ENCODE measurements at places on chromosomes 3 and 15.
A peak's percentile ranks its signal among the peaks of the same experiment; 100 is the strongest.

DNA sequence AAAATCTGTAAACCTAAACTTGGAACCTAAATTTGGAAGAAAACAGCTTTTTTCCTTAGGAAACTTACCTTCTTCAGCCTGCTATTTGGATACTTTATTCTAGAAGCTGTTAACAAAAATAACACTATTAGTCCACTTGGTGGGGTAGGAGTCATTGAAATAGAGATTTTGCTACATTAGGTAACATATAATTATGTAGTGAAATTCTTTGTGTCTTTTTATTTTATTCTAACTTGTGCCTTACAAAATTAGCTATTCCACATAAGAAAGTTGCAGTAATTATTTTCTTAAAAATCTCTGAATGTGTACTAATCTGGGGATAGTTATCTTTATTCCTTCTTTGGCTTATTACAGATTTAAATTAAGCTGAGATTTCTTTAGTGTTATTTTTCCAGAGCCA is 360.4 kb upstream of the ROBO2 start:
- DNase-seq: no peak

DNA sequence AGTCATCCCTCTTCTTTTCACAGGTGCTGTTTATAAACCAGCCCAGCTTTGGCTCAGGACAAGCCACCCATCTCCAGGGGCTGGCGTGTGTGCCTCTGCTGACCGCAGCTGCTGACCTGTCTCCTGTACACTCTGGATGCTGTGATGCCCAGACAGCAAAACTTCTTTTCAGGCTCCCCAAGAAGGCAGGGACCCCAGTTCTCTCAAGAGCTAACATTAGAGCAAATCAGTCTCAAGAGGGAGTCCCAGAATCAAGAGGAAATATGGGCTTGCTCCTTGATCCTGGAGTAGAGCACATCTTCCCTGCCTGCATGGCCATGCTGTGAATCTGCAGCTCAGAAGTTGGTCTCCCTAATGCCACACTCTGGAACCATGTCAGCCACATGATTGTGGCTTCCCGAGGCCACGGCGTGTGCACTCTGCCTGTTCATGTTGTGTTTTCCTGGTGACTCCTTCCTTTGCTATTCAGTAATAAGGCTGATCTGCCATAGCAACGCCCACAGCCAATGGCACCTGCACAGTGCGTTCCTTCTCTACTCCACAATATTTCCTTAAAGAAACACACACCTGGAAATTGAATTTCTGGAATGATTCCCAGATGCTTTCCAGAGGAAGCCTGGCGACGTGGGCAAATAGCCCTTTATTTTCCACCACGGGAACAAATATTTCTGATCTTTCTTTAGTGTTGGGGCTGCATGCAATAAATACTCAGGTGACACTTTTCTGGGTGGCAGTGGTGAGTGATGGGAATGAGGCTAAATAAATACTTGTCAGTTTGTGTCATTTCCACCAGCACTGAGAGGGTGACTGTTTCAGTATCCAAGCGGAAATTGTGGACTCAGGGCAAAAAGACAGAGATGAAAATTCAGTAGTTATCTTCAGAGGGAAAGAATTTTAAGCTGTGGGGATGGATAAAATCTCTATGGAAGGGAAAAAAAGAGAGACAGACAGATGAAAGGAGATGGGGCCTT is 21.9 kb upstream of the THSD4 start:
- no peak for DNase-seq

DNA sequence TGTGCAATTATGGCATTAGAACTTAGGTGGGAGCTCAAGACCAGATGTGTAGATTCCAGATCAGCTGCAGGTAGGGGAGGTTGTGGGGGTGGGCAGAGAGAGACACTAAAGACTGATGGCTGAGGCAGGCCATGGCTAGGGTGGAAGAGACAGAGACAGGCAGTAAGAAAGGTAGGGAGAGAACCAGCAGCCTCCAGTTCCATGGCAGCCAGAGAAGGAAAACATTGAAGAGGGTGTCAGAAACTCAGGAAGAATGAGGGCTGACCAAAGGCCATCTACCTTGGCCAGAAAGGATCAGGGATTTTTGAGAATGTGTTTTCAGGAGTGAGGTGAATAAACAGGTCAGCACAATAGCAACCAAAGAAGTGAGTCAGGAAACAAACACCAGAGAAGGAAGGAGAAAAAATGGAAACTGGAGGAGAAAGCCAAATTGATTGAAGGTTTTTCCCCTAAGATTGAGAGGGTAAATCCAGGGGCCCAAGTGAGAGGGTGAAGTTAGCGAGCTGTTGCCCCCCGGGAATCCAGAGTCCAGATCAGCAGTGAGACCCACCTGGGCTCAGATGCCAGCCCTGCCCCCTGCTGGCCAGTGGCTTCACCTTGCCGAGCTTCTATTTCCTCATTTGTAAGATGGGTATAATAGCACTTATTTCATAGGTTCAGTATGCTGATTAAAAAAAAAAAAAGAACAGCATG is 41.0 kb downstream of the ABHD2 start:
- peak; percentile 39 for DNase-seq

- DNase-seq: no peak
Measured at GRCh38 chr3:137471130-137471529, 293.0 kb upstream of the SOX14 start.

DNA sequence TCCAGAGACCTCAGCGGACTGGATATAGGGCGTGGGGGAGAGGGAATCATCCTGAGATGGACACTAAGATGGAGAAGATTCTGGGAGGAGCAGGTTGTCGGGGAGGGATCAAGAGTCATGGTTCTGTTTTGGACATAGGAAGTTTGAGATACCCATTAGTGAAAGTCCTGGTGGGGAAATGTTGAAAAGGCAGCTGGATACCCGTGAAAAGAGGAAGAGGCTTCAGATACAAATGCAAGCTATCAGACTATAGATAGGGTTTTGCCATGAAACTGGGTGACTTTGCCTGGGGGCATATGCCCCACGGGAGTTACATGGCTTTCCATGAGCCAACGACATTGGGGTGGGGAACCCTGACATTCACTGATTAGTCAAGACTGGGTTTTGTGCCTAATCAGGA is 1.1 kb upstream of the GPR62 start:
- DNase-seq: no peak

DNA sequence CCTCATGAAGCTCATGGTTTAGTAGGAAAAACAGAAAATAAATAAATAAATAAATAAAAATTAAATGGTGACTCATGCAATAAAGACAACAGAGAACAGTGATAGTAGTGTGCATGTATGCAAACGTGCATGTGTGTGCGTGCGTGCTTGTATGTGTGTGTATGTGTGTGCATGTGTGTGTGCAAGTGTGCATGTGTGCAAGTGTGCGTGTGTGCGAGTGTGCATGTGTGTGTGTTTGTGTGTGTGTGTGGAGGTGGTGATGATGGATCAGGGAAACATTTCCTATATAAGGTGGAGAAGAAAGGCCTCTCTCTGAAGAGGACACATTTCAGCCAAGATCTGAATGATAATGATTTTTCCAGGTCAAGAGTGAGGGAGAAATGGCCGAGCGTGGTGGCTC is 47.2 kb downstream of the CACNA2D3 start:
- no peak for DNase-seq

DNA sequence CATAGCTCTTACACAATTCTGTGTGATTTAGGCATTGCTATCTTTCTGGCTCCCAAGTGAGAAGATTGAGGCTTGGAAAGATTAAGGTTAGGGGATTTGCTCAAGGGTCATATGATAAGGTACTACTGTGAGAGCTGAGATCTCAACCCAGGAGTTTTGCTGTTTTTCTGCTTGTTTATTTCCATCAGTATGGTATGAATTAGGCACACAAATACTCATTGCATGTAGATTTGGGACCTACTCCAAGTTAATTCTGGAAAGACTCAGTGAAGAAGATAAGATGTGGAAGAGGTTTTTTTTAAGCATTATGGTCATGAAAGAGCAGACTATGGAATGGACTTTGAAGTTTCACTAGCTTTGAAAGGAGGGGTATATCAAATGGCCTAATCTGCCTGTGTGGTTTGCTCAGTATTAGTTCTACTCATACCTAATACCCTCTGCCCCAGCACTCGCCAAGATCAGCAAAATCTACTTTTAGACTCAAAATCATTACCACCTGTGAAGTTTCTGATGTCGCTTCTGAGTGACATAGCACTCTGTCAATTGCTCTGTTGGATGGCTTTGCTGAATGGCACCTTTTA is 12.5 kb downstream of the MBNL1 start:
- no peak for DNase-seq

DNA sequence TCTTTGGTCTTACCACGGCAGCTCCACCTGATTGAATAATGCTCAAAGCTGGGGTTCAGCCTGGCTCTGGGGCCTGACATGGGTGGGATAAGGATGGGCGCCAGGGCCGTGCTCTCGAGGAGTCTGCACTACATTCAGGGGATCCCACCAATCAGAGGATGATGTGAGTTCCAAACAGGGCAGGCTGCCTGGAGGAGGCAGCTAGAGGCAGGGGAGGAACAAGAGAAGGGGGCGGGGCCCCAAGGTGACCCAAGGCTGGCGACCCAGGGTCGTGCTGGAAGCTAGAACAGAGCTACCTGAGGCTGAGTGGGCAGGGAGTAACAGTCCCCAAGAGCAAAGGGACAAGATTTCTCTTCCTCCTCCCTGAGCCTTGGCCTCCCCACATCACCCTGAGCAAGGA is 56.1 kb downstream of the PCSK6 start:
- DNase-seq: no peak

DNA sequence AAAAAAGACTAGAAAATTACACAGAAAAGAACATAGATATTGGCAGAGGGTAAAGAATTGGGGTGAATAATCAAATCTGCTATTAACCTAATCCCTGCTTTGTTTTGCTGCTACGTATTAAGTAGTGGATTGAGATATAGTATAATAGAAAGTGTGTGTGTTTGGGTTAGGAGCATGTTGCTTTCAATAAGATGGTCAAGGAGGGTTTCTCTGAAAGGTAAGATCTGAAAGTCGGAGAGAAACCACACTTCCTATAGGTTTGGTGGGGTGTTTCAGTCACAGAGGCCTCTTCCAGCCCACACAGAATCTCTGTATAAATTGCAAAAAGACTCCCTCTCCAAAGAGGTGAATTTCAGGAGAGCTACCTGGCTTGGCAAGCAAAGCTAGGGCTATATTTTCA is 345.7 kb upstream of the SATB1 start:
- DNase-seq: no peak

- DNase-seq: no peak
Measured at GRCh38 chr3:149167898-149168297, 38.5 kb downstream of the HPS3 start.

DNA sequence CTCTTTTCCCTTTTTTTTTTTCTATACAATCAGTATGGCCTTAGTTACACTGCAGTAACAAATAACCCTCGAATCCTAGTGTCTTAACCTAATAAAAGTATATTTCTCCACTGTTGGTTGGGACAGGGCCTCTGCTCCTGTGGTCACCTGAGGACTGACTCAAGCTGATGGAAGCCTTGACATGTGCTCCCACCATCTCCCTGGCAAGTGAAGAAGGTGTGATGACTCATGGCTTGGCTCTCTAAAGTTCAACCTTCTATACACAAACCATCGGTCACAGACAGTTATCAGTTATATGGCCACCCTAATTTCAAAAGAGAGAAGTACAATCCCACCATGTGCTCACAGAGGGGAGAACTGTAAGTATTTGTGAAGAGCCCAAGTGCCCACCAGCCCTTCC is 65.8 kb upstream of the CACNA2D3 start:
- no peak for DNase-seq

- DNase-seq: no peak
Measured at GRCh38 chr15:72155003-72155621, 36.9 kb downstream of the SENP8 start.

DNA sequence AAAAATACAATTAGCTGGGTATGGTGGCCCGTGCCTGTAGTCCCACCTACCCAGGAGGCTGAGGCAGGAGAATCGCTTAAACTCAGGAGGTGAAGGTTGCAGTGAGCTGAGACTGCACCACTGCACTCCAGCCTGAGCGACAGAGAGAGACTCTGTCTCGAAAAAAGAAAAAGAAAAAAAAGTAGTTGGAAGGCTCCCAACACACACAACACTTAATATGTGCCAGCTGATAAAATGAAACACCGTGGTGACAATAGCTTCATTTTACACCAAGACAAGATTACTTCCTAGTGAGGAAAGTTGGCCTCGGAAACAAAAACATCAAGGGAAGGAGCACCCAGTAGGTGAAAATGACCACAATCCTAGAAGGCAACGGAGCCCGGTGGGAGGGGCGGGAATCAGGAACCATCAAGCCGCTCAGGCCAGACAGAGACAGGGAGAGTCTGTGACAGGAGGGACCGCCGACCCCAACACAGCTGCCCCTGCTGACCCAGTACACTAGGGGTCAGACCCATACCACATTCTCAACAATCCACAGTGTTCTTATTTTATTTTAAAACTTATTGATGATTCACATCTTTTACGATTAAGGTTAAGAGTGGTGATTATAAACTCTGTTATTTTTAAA is 54.5 kb upstream of the OCA2 start:
- no peak for DNase-seq

DNA sequence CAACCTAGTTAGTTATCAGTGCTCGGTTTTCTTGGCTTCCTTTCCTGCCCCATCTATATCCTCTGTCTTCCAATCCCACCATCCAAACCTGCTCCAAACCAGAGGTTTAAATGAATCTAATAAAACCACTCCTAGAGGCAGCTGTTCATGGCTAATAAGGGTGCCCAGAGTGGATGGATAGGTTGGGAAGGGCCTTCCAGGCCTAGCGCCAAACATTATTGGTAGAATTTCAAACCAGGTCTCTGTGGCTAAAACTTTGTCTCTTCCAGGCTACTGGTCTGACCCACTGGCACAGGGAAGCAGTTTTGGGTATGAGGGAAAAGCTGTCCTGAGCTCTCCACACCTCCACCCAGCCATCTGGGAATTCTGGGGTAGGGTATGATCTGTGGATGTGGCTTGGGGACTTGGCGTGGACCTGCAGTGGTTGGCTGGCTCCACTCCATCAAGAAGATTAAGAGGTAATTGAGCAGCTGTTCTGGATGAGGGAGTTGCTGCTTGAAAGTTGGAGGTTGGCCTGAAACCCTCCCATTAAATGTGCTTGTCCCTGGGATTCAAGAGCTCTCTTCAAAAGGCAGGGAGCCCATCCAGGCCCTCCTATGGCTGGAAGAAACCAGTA is 29.3 kb upstream of the INSYN1 start:
- no peak for DNase-seq

DNA sequence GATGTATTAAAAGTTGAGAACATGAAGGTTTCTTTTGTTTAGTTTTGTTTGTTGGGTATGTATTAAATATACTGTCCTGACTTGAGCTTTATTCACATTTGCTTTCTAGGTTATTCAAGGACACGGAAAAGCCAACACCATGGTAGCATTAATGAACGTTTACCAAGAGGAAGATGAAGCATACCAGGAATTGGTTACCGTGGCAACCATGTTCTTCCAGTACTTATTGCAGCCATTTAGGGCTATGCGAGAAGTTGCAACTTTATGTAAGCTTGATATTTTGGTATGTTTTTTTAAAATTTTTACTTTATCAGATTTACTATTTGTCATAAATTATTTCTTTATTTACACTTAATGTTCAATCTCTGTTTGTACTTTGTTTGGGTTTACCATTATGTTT is 3.6 kb downstream of the WHAMM start:
- DNase-seq: peak; percentile 36

DNA sequence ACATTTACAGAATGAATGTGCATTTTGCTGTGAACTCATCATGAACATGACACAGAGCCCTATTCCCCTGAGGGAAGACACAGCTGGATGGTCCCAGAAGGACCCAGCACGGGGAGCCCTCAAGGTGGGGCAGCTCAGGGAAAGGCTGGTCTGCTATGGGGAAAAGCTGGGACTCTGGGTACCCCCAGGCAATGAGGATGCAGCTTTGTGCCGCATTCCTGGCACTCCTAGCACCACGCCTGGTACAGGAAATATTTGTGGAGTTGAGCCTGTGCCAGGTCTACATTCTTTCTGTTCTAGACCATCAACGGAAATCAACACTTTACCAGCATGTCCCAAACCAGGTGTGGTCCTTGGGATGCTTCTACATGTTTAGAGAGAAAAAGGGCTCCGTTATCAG is 74.0 kb downstream of the SRGAP3 start:
- no peak for DNase-seq

Measured in CD4-positive, alpha-beta T cell treated with Interleukin-15 for 4 hours (primary cell).